ENCODE measurements at places on chromosomes 13 and 19.

DNA sequence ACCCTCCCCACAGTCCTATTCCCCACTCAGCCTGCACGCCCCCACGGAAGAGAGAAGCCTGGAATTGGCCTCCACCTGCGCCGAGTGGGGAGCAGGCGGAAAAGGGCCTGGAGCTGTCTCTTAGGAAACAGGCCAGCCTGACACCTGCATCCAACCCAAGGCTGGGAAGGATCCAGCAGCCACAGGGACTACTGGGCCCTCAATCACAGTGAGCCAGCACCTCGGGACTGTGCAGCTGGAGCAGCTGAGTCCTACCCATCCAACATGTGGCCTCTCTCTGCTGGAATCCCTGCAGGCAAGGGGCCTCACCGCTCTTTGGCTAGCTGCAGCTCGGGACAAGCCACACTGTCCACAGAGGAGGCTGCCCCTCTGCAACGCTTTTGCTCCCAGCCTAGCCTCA lies 8.3 kb upstream of the EPHX3 start:
- DNase-seq, result no peak

DNA sequence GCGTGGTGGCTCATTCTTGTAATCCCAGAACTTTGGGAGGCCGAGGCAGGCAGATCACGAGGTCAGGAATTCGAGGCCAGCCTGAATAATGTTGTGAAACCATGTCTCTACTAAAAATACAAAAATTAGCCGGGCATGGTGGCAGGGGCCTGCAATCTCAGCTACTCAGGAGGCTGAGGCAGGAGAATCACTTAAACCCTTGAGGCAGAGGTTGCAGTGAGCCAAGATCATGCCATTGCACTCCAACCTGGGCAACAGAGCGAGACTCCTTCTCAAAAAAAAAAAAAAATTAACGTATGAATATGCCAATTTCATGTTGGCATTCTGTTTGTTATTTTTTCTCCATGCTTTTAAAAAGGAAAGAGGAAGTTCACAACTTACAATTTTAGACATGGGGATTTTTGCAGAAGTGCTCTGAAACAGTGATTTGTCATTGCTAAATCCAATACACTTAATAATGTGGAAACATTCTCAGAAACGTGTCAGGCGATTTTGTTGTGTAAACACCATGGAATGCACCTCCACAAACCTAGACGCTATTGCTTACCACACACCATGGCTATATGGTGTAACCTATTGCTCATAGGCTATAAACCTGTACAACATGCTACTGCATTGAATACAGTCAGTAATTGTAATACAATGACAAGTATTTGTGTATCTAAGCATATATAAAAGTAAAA lies 115.9 kb upstream of the PCDH20 start:
- no peak for DNase-seq

GRCh38 chr19:6099599-6099998 lies 10.7 kb downstream of the RFX2 start:
- DNase-seq, result no peak

- no peak for DNase-seq
Observed at GRCh38 chr13:105672881-105673280, 862.6 kb downstream of the EFNB2 start.

DNA sequence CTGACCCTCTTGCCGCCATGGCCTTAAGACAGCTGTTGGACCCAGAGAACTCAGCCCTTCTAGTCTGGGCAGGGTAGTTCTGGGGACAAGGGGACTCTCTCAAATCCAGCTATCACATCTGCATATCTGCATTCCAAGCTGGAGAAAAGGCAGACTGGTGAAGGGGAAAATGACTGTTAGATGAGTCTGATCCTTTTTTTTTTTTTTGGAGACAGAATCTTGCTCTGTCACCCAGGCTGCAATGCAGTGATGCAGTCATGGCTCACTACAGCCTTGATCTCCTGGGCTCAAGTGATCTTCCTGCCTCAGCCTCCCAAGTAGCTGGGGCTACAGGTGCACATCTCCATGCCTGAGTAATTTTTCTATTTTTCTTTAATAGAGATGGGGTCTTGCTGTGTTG lies 114.3 kb downstream of the SIPA1L3 start:
- no peak for DNase-seq

GRCh38 chr13:44785401-44785800 lies 203.9 kb downstream of the NUFIP1 start:
- no peak for DNase-seq

DNA sequence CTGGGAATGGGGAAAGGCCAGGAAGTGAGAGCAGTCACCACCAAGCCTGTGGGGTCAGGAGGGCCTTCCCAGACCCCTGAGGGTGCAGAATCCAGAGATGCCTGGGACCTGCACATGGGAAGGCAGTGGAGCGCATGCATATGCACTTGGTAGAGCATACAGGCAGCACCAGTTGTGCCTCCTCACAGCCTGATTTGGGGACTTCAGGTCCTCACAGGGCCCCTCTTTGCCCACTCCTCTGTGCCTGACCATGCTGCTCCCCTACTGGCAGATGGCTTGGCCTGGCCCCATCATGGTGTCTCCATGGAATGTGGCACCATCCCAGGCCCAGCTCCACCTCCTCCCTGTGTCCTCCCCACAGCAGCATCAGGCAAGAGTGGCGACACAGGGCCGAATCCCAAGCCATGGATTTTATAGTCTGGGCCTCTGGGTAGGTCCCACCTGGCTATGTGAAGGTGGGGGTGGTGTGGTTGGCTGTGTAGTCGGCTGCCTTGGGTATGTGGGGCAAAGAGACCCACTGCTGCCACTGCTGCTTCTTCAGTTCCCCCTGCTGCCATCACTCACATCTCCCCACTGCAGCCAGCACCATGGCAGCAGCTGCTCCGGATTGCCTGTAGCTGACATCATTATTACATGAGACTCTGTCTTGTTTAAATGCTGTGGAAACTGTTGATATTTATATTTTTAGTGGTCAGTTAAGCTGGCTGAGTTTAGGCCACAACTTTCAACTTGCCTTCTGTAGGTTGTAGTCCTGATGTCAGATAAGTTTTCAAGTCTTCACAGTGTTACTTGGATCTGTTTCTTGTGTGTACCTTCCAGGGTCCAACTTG lies 247.0 kb downstream of the GPC6 start:
- no peak for DNase-seq

- DNase-seq, result no peak
Observed at GRCh38 chr13:95073747-95074311, 227.4 kb downstream of the ABCC4 start.

- DNase-seq, result no peak
Observed at GRCh38 chr13:96527497-96527896, 437.6 kb downstream of the HS6ST3 start.

DNA sequence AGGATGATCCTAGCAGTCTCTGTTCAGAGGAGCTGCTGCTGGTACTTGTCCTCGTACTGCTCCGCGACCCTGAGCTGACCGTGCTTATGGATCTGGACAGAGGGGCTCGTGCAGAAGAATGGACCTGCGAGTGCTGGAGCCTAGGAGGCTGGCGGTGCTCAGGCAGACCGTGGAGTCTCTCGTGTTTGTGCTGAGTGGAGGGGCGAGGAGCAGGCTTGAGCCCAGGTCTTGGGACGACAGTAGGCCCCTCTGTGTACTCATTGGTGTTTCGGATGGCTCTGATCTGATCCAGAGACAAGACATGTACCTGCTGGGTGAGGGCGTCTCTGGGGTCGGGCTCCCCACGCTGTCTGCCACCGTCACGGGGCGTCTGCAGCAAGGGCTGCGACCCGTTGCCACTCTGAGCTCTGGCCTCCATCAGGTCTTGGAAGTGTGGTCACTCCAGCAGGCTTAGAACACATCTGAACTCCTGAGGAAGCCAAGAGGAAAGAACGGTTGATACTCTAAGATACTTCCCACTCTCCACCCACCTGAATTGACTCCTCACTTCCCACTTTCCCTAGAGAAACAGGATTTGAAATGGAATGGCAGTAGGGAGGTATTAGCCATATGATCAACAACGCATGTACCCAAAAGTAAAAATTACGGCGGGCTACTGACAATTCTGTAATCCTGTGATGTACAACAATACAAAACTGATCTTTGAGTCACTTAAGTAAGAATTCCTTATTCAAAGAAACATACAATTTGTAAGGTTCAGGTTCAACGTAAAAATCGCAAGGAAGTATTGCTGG lies 3.4 kb downstream of the SPRY2 start:
- DNase-seq, result no peak

DNA sequence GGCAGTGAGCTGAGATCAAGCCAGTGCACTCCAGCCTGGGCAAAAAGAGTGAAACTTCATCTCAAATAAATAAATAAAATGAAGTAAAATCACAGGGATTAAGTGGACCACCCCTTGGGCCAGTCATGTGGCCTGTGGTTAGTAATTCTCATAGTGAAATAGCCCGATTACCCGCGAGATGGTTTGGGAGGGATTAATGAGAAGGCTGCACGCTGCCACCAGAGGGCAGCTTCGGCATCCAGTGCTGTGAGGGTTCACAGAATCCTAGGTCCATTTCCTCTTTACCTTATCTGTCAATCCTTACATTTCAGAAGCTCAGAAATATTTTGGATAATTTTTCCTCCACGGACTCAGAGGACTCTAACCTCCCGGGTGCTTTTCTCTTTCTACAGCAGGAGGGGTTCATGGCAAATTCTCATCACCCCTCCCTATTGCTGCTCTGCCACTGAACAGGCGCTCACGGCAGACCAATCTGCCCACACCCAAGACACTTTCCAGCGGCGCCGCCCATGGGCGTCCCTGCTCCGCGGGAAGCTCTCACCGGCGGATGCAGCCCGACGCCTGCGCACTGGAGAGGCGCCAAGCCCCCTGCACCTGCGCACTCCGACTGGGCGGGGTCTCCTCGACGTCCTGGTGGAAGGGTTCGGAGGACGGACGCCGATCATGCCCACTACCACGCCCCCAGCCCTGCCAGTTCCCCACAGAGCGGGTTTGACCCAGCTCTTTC lies 11.0 kb downstream of the ZNF835 start:
- no peak for DNase-seq

- no peak for DNase-seq
Observed at GRCh38 chr13:109126178-109126577, 496.8 kb downstream of the MYO16 start.

DNA sequence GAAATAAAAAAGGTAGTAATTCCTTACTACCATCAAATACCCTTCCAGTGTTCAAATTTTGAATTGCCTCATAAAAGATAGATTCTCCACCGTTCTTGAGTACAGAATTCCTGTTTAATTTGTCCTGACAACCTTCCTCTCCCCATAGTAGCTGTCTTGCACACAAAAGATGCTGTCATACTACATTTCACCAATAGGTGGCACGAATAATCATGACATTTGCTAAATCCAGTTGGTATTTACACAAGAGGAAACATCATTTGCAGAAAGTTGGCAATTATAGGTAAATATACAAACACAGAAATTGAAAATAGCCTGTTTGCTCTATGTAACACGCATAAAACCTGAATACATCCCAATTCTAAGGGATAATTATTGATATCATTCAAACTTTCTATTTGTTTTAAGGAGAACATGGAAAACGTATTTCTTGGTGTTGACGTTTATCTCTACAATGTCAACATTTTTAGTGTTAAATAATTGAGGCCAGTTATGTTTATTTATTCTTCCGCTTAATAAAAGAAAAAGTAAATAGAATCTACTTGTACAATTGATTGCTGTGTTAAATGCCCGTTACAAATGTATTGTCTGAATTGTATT lies 58.3 kb upstream of the CLDN10 start:
- no peak for DNase-seq

DNA sequence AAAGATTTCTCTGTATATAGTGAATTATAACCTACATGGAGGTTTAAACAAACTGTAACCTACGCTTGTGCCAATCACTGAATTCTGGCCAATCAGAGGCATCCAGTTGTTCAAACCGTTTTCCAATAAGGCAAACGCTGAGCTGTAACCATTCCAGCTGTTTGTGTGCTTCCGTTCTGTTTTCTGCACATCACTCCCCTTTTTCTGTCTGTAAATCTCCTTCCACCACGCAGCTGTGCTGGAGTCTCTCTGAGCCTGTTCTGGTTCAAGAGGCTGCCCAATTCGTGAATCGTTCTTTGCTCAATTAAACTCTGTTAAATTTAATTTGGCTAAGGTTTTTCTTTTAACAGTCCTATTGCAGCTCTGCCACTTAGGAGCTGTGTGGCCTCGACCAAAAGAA lies 552.5 kb downstream of the FGF9 start:
- no peak for DNase-seq

DNA sequence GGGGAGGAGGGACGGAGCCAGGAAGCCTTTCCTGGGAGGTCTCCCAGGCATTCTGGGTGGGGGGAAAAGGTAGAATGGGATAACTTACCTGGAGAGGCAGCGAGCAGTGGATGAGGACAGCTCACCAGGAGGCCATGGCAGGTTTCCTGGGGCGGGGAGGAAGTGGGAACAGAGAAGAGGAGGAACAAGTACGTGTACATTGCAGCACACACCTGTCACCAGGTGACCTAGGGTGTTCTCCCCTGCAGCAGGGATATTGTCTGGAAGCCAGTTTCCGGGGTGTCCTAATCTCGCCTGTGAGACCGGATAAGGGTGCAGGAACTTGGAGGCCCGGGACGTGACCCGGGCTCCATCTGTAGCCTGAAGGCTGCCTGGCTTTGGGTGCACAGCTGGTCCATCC lies at the start of gene FUT3:
FUT3 (minus strand) TSS at position 148 of the 400 bp plus-strand sequence.
- no peak for DNase-seq

DNA sequence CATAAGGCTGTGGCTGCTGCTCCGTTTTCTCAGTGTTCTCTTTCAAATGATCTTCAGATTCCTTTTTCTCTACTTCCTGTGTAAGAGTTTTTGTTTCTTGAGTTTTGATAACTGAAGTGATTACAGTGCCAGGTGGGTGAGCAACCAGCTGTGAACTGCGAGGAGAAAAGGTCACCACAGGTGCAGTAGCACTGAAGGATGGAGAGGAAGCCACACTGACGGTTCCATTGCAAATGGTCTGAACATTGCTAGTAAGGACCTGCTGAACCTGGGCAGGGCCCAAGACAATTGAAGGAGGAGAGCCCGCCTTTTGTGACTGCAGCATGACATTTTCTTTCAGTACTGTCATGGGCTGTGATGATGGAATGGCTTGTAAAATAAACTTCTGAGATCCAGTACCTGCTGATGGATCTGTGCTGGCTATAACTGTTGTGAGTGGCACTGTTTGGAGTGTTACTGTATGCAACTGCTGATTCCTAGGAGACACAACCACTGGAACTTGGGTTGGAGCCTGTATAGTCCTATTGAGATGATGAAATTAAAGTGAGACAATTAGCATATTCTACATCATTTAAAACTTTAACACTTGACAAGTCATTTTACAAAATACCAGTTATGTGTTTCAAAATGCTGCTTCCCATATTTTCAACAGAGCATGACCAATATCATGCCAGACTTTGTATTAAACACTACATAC lies 85.5 kb downstream of the ELF1 start:
- DNase-seq, result no peak

Measured in activated CD4-positive, alpha-beta T cell treated with anti-CD3 and anti-CD28 coated beads, Interleukin-2, amount 50 U/mL, for 4 hours (primary cell).